ENCODE measurements at places on chromosomes 12 and 14.

DNA sequence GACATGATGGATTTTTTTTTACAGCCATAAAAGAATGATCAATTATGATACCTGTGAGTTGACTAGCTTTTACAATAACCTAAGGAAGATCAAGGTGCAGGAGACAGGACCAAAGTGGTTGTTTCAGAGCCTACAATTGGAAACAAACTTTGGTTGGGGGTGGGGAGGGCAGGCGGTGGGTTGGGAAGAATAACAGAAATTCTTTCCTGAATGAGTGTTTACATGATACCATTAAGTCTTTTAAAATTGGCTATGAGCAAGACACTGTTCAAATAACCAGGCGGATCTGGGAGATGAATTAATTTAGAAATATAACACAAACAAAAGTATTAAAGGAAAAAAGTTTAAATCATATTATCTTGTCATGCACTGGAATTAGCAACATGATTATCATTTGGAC is 7.2 kb downstream of the NFYB start:
- DNase-seq = no peak

DNA sequence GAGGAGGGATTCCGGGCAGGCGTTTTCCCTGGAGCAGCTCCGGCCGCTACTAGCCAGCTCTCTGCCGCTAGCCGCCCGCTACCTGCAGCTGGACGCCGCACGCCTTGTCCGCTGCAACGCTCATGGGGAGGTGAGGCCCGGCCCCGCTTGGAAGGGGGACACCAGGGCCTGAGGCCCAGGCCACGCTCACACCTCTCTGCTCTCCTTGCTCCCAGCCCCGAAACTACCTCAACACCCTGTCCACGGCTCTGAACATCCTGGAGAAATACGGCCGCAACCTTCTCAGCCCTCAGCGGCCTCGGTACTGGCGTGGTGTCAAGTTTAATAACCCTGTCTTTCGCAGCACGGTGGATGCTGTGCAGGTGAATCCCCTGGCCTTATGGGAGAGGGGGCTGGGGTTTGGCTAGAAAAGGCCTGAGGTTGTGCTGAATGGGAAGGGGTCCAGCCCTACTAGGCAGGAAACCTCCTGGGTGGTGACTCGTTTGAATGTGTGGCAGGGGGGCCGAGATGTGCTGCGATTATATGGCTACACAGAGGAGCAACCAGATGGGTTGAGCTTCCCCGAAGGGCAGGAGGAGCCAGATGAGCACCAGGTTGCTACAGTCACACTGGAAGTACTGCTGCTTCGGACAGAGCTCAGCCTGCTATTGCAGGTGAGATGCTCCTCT is 597 bp downstream of the RNF31 start:
- DNase-seq = no peak

- DNase-seq = no peak
Measured at GRCh38 chr12:65305346-65305950, 27.0 kb downstream of the MSRB3 start.

DNA sequence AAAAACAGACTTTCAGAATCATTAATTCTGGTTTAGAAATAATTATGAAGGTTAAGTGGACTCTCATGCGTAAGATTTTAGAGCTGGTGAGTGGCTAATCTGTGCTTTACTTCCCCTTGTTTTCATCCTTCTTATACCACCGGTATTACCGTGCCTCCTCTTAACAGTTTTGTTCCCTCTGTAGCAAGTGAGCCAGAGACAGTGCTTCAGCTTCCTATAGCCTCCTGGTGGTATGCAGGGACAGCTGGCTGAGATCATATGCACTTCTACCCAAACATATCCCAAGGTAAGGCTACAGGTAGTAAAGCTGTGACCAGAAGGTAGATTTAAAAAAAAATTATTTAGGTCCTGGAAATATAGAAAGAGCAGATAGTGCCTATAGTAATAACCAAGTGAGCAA is 55.2 kb downstream of the PDE3A start:
- no peak for DNase-seq

DNA sequence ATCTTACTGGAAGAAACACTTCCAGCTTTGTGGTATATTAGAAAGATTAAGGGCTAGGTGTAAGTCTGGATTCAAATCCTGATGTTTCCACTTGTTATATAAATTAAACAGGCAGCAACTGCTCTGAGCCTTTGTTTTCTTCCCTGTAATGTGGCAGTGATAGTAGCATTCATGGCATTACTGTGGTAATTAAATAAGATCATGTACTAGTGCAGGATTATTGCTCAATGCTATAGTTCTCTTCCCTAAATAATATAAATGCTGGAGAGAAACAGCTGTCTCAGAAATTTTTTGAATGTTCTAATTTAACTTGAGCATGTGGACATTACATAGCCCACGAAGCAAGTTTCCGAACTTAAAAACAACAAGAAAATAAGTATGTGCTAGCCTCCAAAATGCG is 5.4 kb downstream of the TMEM117 start:
- DNase-seq = no peak

GRCh38 chr12:93438266-93439050 is 3.3 kb downstream of the UBE2N start:
- DNase-seq = no peak

GRCh38 chr12:92493816-92494215 is 209.0 kb upstream of the PLEKHG7 start:
- DNase-seq = no peak

DNA sequence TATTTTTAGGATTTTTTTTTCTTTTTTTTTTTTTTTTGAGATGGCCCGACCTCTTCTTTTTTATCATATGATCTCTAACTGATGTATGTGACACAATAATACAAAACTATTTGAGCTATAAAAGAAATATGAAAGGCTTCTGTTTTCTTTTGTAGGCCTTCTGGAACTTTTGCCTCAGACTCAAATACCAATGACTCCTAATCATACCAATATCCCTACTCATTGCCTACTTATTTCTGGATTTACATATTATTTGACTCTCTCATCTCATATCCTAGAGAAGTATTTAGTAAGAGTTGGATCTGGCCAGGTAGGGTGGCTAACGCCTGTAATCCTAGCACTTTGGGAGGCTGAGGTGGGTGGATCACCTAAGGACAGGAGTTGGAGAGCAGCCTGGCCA is 12.7 kb upstream of the WDR89 start:
- DNase-seq = no peak

DNA sequence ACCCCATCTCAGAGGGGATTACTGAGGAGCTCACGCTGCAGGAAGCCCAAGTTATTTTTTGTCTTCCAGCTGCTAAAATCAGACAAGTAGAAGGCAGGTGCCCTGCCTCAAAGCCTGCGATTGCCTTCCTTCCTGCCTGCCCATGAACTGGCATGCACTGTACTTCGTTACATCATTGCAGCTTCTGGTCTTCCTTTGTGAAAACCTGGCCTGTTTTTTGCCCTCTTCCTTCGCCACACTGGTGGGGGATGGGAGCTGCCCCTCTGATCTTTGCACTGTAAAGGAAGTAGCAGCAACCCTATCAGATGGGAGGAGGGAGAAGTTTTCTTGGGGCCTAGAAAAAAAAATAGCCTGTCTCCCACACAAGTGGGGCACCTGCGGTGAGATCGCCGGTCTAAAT is 1098.7 kb downstream of the BCL11B start:
- DNase-seq = peak; percentile 73

DNA sequence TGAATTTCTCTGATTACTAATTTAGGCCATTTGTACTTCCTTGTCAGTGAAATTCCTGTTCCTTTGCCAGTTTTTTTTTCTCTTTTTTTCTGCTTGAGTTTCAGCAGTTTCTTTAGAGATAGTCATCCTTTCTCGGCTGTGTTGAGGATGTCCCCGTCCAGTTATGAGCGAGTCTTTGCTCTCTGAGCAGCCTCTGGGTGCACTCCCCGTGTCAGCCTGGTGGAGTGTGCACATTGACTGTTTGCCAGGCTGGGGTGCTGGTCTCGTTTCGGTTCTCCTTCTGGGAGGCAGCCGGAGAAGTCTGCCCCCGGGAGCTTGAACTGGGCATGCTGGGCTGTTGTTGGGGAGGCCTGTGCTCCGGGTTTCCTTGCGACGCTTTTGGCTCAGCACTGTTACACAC is 3.0 kb downstream of the PACS2 start:
- no peak for DNase-seq

DNA sequence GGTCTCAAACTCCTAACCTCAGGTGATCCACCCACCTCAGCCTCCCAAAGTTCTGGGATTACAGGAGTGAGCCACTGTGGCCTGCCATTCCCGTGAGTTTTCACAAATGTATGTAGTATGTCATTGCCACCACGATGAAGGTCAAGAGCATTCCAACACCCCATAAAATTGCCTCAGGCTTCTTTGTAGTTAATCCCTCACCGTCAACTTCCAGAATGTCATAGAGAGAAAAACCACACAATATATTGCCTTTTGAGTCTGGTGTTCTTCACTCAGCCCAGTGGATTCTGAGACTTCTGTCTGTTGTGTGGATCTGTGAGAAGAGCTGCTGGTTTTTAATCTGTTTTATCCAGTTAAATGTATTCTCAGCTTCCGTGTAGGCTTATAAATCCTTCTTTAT is 12.6 kb upstream of the CFAP251 start:
- DNase-seq = no peak

- no peak for DNase-seq
Measured at GRCh38 chr12:76312315-76312714, 35.9 kb downstream of the BBS10 start.

DNA sequence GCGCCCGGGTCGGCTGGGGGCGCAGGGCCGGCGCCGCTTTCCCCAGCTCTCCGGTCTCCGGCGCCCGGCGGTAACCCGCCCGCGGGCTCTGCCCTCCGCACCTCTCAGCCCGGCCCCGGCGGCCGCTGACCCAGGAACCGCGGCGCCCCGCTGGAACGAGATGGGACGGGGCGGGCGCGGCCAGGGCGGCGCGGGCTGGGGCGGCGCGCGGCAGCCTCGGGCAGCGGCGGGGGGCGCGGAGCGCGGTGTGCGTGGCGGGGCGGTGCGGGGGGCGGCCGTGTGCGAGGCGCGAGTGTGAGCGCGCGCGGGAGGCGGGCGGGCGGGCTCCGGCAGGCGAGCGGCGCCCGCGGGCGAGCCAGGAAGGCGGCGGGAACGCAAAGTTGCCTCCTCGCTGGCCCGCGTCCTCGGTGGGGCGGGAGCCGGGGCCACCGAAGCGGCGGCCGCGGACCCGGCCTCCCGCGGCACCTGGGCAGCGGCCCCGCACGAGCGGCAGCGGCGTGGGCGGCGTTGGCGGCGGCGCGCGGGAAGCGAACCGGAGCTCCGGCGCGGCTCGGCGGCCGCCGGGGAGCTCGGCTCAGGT is 671 bp upstream of the DIO3 start:
- no peak for DNase-seq

- no peak for DNase-seq
Measured at GRCh38 chr14:100045642-100046344, 19.4 kb upstream of the EVL start.

GRCh38 chr12:57724936-57725740 is 13.4 kb downstream of the AGAP2 start:
- no peak for DNase-seq

- DNase-seq = no peak
Measured at GRCh38 chr12:110351119-110351518, 52.4 kb downstream of the ANAPC7 start.

- DNase-seq = no peak
Measured at GRCh38 chr12:65814038-65814437, 10.2 kb upstream of the HMGA2 start.

DNA sequence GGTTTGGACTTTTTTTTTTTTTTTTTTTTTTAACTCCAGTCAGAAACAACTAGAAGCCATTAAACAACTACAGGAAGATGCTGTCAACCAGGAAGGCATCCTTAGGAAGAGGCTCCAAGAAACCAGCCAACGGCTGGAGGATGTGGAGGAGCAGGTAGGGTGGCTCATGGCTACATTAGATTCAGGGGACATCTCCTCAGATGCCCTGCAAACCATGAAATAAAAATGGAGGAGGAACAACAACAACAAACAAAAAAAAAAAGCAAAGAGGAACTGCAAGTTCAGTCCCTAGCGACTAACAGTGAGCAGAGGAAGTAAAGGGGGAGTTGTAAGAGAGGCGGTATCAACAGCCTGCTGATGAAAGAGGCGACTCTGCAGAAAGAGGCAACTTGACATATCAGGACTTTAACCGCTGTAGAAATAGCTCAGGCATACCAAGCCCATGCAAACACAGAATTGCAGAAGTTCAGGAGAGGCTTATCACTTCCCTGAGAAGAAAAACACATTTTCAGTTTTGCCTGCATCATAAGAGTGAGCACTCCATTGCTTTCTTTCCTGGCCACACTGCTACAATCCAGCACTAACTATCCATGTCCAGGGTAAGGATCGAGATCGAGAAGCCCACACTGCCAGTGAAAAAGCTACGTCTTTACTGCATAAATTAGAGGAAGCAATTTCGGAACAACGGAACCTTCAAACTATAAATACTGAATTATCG is 103.5 kb upstream of the BCAT1 start:
- DNase-seq = peak; percentile 76

GRCh38 chr14:89476354-89476896 is 59.4 kb upstream of the FOXN3 start:
- DNase-seq = no peak

DNA sequence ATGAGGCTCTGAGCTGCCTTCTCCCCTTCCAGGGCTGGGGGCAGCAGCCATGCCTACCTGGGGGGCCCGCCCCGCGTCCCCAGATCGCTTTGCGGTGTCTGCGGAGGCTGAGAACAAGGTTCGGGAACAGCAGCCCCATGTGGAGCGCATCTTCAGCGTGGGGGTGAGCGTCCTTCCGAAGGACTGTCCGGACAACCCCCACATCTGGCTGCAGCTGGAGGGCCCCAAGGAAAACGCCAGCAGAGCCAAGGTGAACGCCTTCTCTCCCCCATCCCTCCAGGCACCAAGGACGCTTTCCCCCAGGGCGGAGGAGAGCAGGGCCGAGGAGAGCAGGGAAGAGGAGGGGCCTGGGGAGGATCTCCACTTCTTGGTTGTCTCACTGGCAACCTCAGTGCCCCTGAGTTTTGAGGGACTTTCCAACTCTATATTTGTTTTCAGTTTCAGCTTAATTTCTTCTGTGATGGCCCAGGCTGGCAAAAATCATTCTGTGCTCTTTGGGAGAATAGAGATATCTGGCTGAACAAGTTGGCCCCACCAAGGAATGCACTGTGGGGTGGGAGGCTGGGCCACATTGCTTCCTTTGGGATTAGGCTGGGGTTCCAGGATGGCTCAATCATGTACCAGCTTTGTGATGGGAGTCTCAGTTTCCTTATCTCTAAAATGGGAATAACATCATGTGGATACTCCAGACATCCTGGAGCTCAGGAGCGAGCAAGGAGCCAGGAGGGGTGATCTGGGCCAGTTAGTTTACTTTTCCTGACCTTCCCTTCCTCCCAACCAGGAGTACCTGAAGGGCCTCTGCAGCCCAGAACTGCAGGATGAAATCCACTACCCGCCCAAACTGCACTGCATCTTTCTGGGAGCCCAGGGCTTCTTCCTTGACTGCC is 1.2 kb downstream of the KHNYN start:
- peak; percentile 74 for DNase-seq

GRCh38 chr12:53389702-53390101 is 9.7 kb downstream of the SP1 start:
- DNase-seq = no peak

DNA sequence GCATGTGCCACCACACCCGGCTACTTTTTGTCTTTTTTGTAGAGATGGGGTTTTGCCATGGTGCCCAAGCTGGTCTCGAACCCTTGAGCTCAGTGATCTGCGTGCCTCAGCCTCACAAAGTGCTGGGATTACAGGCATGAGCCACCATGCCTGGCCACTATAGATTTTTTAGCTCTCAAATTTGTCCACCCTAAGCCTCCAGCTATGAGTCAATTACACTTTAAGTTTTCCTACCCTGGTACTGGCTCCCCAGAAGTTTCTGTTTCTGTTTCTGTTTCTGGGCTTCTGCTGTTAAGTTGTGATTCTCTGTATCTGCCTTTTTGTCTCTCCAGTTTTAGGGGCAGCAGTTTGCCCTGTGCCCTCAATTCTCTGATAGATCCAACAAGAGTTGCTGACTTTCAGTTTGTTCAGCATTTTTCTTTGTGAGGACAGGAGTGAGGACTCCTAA is 4.4 kb upstream of the TINF2 start:
- DNase-seq = peak; percentile 72

GRCh38 chr12:24360461-24360860 is 411.0 kb upstream of the SOX5 start:
- no peak for DNase-seq

Measured in CD4-positive, alpha-beta T cell treated with Interleukin-2 at 100 ng/mL for 4 hours (primary cell).